ENCODE measurements at places on chromosomes 2 and 18.
A peak's percentile ranks its signal among the peaks of the same experiment; 100 is the strongest.

DNA sequence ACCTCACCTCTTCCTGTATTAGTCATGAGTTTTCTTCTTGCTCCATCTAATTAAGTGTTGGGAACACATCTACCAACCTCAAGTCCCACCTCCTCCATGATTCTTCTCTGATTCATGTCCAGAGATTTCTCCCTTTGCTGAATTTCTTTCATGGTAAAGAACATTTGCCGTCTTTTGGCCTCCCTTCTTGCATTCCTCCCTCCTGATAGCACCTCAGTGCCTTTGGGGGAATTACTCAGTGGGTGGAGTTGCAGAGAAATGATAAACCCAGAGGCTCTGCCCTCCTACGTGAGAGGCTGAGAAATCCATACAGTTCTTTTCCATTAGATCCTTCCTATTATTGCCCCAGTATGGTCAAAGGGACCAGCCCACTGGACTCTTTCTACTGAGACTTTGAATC is 651.9 kb downstream of the SLC4A3 start:
- DNase-seq = no peak

GRCh38 chr2:212915121-212915782 is 236.2 kb downstream of the IKZF2 start:
- no peak for DNase-seq

- no peak for DNase-seq
These were observed 170.5 kb downstream of the TGIF1 start for GRCh38 chr18:3620146-3621119.

GRCh38 chr2:171146633-171147032 is 14.1 kb downstream of the TLK1 start:
- peak; percentile 97 for DNase-seq

DNA sequence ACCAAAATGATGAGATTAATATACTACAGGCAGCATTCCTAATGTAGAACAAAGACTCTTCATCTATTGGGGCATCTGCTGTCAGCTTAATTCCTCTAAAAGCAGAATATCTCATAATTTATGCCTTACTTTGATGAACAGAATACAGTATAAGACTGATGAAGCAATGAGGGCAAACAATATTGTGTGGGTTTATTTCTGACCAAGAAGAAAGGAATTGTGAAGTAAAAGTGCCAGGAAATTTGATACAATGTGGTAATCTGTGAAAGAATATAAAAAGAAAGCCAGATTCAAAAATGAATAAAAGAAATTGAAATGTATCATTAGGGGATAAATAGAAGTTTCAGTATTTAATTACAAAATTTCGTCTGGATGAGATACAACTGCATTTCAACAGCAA is 78.8 kb upstream of the TTC21B start:
- DNase-seq = no peak

GRCh38 chr18:4536447-4536846 is 81.3 kb upstream of the DLGAP1 start:
- no peak for DNase-seq
